ENCODE measurements at places on chromosomes 1 and 21. TPM values are rescaled to one million over a fixed set of nuclear protein-coding genes. Genes with fewer than 3 reads are reported as not detected.

CFAP126 gene
- total RNA-seq, result not detected

SPATA21 gene
- total RNA-seq, result not detected

CSF3R gene
- not detected for total RNA-seq

SPATA1 gene
- 0.17 TPM for total RNA-seq

FCRL6 gene
- total RNA-seq, result not detected

S100A16 gene
- 25.1 TPM for total RNA-seq

RAB29 gene
- 15.8 TPM for total RNA-seq

CSMD2 gene
- not detected for total RNA-seq

PTPN7 gene
- 0.12 TPM for total RNA-seq

TRIM58 gene
- total RNA-seq, result not detected

GJA8 gene
- not detected for total RNA-seq

ALX3 gene
- not detected for total RNA-seq

PCAT6 gene
- total RNA-seq, result 0.47 TPM

C1orf35 gene
- total RNA-seq, result 10.7 TPM

PPIAL4G gene
- total RNA-seq, result not detected

PGBD5 gene
- 1.5 TPM for total RNA-seq

SRSF4 gene
- total RNA-seq, result 29.3 TPM

NOS1AP gene
- total RNA-seq, result 0.17 TPM

MYOC gene
- total RNA-seq, result not detected

ARTN gene
- not detected for total RNA-seq

VANGL2 gene
- total RNA-seq, result 1.8 TPM

EPHA8 gene
- 0.31 TPM for total RNA-seq

MT1HL1 gene
- total RNA-seq, result not detected

OR2T11 gene
- total RNA-seq, result not detected

NBPF1 gene
- 24.0 TPM for total RNA-seq

PLEKHA6 gene
- 1.2 TPM for total RNA-seq

AMY2A gene
- total RNA-seq, result not detected

GIPC2 gene
- total RNA-seq, result 0.02 TPM

BCAN gene
- total RNA-seq, result not detected

CLCA2 gene
- total RNA-seq, result 0.16 TPM

TSPEAR gene
- 0.08 TPM for total RNA-seq

SLC44A3 gene
- total RNA-seq, result 1.1 TPM

ZNF669 gene
- 11.3 TPM for total RNA-seq

FNDC5 gene
- 0.15 TPM for total RNA-seq
